ENCODE measurements at places on chromosomes 5 and 9.

- peak; percentile 79 for DNase-seq
Measured at GRCh38 chr9:16726718-16727451, 143.6 kb downstream of the BNC2 start.

DNA sequence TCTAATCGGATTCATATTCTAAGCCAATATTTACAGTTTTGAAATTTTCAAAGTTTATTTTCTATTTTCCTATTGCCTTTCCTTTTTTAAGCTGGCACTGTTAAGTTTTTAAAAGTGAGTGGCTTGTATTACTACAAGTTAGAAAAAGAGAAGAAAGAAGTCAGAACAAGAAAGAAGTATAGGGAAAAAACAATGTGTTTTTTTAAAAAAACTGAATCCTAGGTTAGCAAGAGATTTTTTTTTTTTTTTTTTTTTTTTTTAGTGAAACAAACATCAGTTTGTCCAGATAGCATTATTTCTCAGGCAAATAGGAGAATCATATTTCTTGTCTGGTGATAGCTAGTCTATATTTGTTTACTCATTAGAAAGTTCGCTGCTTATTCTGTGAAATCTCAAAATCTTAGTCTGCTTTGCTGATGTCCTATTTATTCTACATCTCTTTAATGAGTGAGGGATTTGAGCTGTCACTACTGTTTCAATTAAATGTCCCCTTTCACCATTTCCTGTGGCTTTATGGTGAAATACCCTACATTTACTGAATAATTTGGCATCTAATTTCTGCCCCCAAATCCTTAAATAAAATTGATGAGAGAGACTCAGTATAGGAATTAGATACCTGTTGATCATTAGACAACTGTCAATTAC is 19.1 kb upstream of the LMNB1 start:
- DNase-seq = no peak

- DNase-seq = no peak
Measured at GRCh38 chr5:149598966-149599365, 17.7 kb downstream of the ARHGEF37 start.

- no peak for DNase-seq
Measured at GRCh38 chr5:431001-431710, 11.8 kb upstream of the EXOC3 start.

- DNase-seq = peak; percentile 65
Measured at GRCh38 chr9:25677301-25678146, 720 bp downstream of the TUSC1 start.

DNA sequence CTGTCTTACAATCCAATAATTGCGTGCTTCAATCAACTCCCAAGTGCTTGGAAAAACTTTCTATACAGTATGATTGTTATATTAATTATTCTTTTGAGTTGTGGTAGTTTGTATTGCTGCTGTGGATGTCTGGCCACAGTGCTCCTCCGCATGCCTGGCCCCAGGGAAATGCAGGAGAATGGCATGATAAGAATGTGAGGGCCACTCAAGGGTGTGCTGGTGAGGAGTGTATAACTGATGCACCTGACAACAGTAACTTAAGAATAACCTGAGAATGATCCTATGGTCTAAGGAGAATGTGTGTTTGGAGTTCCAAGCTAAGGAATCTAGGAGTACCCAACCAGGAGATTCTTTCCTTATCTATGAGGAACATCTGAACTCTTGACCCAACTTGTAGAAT is 152.9 kb upstream of the APC start:
- DNase-seq = no peak

DNA sequence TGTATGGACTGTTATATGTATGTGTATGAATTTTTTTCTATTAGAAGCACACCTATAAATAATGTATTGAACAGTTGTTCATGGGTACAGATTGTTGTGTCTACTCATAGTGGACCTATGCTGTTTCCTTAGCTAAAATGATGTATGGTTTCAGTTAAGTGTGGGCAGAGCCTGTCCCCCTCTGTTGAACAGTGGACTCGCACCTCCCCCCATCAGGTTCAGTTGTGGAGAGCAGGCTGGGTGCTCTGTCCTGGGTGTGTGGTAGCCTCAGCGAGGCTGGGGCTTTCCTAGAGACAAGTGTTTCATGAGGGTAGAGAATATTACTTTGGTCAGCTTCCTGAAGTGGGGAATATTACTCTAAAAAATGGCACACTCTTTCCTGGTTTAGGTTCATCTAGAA is 47.4 kb upstream of the LRRTM2 start:
- no peak for DNase-seq

- no peak for DNase-seq
Measured at GRCh38 chr9:105244734-105245028, 230 bp downstream of the SLC44A1 start.

- no peak for DNase-seq
Measured at GRCh38 chr9:3517377-3518048, 8.3 kb downstream of the RFX3 start.

GRCh38 chr5:79487251-79487650 is 26.7 kb downstream of the HOMER1 start:
- DNase-seq = no peak

DNA sequence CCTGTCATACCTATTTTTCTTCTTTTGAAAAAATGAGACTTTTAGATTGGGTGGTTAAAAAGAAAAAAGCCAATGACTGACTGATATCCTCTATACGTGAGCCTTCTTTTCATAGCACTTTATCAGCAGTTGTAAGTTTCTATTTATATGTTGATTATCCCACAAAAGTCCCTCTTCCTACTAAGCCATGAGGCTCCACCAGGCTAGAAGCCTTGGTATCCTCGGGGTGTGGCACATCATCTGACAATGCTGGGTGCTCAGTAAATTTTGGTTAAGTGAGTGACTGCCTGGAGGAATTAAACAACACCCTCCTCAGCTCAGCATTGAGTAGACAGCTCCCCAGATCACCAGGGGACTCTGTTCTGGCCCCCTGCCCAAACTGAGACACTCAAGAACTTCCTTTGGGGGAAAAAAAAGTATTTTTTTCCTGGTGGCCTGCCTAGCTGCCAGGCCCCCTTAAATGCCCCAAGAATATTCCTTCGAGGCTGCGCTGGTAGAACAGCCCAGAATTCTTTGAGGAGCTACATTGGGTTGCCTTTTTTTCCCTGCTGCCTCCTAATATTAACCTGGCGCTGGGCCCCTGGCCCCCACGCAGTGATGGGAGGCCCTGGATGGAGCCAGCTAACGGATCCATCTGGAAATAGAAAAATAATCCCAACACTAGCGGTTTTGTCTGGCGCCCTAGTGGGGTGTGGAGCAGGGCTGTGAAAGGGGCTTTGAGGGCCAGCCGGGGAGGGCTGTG is 23.4 kb upstream of the COL27A1 start:
- DNase-seq = no peak

- DNase-seq = peak; percentile 63
Measured at GRCh38 chr9:92133949-92134604, 18.9 kb upstream of the SPTLC1 start.

- DNase-seq = no peak
Measured at GRCh38 chr5:97846643-97847042, 663.6 kb upstream of the RIOK2 start.

- DNase-seq = no peak
Measured at GRCh38 chr5:1432296-1432695, 12.9 kb downstream of the SLC6A3 start.

DNA sequence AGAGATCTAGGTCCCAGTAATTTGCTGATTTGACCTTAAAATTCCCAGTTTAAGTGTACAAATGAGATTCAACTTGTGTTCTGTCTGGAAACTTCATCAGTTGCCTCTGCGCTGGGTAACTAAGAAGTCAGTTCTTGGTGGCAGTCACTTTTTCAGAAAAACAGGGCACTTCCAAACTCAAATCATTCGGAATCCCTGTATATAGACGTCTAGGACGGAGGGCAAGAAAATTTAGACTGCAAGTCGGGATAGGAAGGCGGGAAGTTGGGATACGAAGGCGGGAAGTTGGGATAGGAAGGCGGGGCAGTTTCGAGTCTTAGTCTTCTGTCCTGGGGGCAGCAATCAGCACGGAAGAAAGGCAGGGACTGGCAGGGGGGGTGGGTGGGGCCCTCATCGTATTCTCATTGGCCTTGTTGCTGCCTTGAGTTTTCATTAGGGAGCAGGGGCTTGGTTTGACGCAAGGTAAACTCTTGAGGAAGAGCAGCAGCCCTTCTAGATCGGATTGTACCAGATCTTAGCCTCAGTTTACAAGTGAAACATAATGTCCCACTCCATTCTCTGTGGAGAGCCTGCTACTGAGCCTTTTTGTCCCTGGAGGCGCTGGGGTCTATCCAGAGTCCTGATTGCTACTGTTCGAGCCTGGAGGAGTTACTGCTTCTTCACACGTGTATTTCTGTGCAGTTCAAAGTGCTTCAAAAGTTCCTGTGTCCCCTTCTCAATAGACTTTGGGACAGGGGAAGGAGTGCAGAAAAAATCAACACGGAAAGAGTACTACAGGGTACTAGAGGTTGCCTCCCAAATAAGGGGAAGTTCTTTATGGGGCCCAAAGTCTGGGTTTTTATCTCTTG is 2.7 kb upstream of the PURA start:
- DNase-seq = no peak

DNA sequence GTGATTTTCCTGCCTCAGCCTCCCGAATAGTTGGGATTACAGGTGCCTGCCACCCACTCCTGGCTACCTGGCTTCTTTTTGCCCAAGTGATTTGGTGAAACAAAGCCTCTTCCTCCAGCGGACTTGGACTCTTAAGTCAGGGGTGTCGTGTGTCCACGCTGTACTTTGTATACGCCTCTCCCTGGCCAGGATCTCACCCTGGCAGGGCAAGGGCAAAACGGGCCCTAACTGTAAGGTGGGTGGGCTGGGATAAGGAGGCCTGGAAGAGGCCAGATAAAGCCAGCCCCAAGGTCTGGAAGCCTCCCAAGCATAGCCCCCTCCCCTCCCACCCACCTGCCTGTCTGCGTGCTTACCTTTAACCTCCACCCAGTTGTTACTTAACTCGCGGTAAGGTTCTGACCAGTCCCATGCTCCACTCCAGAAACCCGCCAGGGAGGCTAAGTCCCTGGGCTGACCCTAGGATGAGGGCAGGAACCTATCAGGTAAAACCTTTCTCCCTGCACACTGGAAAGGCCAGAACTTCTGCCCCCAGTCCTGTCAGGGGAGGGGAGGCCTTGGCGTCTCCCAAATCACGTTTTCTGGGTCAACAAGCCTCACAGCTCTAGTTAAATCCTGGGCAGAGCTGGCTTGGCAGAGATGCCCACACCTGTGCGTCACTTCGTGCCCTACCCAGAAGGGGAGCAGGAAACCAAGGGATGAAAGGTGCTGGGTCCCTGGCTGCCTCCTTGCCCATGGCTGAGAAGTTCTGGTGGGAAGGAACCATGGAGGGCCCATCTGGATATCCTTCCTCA is 8.4 kb downstream of the CDK9 start:
- DNase-seq = no peak

- no peak for DNase-seq
Measured at GRCh38 chr9:29220596-29221251, 1647.4 kb upstream of the C9orf72 start.

- no peak for DNase-seq
Measured at GRCh38 chr5:145792840-145793239, 42.3 kb downstream of the PRELID2 start.

DNA sequence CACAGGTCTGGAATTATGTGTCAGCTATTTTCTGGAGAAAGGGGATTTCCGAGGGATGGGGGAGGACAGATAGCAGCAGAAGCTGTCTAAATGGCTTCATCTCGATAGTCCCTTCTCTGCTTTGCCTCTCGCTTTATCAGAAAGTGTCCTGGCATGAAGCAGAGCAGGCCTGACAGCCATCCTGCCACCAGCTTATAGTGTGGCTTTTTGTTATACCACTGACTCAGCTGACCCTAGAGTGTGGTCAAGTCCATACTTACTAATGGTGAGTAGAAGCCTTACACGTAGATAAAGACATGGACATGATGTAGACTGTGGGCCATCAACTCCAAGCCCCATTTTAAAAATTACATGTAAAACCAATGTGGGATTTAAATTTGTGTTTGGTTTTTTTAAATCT is 50.0 kb downstream of the RCL1 start:
- no peak for DNase-seq

DNA sequence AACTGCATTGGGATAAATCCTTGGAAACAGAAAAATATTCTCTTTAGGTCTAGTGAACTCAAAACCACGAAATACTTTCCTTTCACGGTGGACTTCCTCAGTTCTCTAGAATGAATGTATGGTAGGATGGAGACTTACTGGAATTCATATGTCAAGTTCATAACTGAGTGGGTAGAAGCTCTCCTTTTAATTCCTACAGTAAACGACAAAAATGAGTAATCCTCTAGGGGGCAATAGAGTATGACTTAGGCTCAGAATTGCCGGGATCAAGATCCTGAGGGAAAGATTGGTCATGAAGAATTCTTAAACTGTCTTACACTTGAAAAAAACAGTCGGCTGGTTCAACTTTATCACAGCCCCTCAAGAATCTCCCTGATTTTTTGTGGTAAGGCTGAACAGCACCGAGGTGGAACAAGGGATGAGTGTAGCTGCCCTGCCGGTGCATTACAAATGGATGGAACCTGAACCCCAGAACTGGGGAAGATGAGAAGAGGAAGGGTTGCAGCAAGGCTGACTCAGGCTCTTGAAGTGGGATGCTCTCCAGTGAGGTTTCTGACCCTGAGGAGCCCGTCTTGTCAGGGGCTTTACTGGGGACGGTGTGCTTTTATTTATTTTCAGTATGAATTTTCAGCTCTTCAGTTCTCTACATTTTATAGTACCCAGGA is 14.0 kb upstream of the LOX start:
- peak; percentile 11 for DNase-seq

GRCh38 chr5:151270599-151270998 is 17.6 kb downstream of the GM2A start:
- no peak for DNase-seq

DNA sequence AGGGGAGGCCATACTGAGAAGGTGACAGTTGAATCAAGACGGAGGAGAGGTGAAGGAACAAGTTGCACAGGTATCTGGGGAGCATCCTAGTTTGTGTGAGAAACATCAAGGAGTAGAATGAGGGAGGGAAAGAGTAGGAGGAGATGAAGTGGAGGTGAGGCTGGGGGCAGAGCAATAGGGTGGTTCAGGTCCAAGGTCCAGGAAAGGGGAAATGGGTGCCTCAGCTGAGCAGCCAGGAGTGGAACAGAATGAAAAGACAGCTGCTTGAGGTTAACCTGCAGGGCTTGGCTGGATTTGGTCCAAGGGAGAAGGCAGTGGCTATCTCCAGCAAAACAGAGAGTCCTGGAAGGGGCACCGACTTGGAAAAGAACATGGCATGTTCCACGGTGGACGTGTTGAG is 5.3 kb downstream of the SLC1A1 start:
- no peak for DNase-seq

DNA sequence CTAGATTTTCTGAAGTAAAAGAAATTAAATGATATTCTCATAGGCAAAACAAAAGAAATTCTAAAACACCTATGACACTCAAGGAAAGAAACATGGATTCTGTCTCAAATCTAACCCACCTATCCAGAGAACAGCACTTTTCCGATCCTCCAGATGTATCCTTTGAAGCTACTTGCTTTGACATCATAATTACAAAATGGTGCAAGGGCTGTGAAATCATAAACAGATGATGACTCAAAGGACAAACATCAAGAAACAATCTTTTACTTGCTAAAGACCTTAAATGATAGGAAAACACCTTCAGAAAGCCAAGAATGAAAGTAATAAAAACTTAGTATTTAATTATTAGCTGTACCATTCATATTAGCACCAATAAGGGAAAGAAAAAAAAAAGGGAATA is 202.6 kb downstream of the DENND1A start:
- DNase-seq = no peak

All from NCI-H1092 treated with DMSO at 0.1 percent for 48 hours (cell line).